ENCODE measurements at places on chromosomes 2 and 18.

DNA sequence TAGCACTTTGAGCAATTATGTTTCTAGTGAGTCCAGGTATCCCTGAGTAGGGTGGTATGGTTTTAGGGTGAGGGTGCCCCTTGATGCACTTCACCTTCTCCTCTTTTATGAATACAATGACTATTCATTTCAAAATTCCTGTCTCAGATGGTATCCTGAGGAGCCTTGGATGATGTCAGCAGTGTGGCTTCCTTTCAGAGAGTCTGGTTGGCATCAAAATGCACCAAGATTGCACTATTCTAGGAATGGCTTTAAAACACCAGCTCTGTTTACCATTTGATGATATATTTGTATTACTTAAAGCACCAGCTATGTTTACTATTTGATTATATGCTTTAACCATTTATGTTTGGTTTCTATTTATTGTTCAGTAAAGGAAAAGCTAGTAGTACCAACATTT, 141.0 kb downstream of the FMNL2 start:
- DNase-seq, result no peak

DNA sequence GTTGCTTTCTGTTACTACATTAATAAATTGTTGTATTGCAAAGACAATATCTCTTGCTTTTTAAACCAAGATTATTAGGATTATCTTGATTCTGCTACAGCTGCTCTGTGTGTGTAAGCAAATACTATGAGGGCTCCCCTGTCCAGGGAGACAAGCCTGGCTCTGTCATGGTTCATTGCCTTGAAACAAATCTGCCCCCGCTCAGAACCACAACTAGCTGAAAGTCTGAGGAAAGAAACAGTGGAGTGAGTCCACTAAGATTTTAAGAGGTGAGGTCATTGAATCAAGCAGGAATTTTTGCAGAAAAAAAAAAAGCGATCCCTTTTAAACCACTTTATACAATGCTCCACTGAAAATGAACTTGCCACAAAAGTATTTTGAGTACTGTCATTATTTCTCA, 30.8 kb upstream of the LRRTM4 start:
- DNase-seq, result no peak

- no peak for DNase-seq
These were observed 7.9 kb downstream of the GAD1 start for GRCh38 chr2:170824526-170825015.

DNA sequence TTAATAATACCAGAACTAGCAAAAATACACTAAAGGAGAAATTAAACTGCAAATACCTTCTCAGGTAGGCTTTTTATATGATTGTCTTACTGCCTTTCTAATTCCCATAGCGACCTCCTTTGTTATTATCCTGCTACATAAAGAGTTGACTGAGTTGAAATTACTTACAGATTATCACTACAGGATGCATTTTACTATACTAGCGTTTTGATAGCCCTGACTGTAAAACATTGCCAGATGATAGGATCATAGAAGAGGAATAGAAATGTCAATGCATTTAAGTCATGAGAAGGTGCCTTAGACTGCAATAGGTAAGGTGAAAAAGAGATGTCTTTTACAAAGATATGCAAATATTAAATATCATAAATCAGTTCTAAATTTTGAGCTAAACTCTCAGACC, 639.7 kb downstream of the NRXN1 start:
- DNase-seq, result no peak

DNA sequence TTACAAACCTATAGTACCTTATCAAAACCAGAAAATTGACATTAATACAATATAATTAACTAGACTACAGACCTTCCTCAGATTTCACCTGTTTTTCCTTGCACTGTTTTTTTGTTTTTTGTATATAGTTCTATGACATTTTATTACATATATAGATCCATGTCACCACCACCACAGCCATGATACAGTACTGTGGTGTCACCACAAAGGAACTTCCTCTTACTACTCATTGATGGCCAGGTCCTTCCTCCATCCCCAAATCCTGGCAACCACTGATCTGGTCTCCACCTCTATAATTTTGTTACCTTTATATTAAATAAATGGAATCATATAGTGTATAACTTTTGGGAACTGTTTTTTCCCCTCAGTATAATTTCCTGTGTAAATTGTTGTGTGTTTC, 19.4 kb upstream of the ATP6V1B1 start:
- no peak for DNase-seq

DNA sequence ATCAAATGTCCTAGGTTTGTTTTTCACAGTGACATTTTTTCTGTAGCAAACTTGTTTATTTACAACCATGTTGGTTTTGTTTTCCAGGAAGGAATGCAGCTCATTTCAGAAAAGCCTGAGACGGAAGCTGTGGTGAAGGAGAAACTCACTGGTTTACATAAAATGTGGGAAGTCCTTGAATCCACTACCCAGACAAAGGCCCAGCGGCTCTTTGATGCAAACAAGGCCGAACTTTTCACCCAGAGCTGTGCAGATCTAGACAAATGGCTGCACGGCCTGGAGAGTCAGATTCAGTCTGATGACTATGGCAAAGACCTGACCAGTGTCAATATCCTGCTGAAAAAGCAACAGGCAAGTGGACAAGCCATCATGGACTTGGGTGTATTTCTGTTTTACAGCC, 79.2 kb upstream of the EML6 start:
- DNase-seq, result no peak

DNA sequence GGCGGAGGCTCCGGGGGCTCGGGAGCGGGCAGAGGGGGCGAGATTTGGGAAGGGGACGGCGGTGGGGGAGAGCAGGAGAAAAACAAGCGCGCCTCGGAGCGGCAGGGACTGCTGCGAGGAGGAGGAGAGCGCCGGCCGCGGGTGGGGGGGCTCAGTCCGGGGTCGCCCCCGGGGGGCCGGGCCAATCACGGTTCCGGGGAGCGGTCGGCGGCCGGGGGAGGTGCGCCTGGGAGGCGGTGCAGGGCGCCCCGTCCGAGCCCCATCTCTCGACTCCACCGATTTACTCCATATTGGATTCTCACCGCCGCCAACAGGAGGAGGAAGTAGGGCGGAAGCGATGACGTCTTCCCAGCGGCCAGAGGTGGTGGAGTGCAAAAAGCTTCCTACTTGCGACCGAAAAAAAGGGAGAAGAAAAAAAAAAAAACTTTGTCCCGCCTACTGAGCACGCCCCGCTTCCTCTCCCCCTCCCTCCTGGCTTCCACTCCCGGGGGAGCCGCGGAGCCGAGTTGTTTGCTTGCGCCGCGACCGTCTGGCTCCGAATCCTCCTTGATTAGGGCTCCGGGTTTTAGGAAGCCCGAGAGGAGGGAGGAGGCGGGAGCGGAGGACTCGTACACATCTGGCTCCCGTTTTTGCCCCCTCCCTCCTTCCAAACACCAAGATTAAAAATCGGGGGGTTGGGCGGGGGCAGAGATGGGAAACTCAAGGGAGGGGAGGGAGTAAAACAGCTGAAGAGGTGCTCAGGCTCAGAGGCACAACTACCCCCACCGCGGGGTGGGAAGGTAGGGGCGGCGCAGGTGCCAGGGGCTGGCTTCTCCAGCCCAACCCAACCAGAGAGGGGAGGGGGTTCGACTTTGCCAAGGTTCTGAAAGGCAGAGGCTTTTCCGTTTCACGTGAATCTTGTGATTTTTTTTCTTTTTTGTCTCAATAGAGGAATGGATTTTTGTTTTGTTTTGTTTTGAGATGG, at the start of gene SPRED2:
TSS of gene SPRED2 (minus strand) at position 373 of the 964 bp plus-strand sequence. CDS start 612 bp downstream, outside the sequence.
- DNase-seq, result peak; percentile 97

GRCh38 chr2:1702186-1702565, 42.1 kb downstream of the PXDN start:
- DNase-seq, result no peak

DNA sequence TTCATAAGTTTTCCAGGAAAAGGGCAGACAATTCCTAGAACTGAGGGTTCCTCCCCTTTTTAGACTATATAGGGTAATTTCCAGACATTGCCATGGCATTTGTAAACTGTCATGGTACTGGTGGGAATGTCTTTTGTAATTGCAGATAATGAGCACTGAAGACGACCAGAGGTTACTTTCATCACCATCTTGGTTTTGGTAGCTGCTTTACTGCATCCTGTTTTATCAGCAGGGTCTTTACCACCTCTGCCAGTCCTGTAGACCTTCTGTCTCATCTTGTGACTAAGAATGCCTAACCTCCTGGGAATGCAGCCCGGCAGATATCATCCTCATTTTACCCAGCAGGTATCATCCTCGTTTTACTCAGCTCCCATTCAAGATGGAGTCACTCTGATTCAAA, 583.9 kb upstream of the KLHL29 start:
- no peak for DNase-seq

DNA sequence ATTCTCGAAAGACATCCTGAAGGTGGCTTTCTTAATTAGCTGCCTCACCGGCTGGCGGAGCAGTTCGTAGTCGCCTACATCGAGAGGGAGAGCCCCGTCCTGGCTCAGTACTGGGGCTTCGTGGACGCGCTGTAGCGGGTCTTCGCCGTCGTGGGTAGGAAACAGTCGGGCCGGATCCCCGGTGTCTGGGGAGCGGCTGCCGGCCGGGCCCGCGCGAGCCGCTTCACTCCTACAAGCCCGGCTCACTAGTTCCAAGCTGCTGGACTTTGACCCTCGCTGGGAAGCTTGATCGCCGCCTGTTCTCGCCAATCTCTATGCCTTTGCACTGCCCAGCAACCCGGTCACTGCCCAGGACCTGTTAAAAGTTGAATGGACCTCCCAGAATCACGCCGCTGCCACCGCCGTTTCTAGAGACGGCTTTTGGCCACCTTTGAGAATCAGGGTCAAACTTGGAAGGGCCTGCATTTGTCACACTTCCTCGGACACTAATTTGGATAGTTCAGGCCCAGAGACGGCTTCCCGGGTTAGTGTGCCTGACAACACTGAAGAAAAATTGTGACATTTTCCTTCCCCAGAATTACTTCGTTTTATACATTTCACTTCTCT, 41.4 kb upstream of the AKAIN1 start:
- DNase-seq, result no peak

- no peak for DNase-seq
These were observed 127.9 kb upstream of the ACVR2A start for GRCh38 chr2:147716906-147717305.

DNA sequence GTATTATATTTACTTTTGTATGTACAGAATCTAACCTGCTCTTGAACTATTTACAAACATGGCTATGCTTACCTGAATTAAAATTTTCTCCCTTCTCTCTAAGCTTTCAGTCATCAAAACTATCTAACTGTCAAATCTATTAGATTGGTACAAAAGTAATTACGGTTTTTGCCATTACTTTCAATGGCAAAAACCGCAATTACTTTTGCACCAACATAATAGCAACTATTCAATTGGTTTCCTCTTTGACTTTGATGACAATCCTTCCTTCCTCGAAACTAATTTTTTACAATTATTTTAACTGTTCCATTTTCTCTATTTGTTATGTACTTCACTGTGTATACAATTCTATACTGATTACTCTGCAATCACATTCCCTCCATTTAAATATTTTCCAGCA, 1019.4 kb upstream of the CDH2 start:
- no peak for DNase-seq

- no peak for DNase-seq
These were observed 118.5 kb upstream of the COL5A2 start for GRCh38 chr2:189298038-189298437.

DNA sequence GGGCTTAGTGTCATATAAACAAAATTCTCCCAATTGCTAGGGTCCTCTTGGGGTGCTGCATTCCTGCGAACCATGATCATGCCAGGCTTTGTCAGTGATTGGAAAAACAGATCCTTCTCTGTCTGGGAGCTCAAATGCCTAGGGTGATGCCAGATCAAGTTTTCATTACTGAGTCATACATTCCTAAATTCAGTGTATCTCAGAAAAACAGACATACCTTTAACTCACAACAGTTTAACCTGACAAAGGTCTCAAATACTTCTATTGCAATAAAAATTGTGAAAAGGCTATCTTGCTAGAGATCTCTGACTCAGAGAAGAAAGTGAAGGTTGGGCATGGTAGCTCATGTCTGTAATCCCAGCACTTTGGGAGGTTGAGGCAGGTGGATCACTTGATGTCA, 86.9 kb downstream of the SH3YL1 start:
- no peak for DNase-seq

DNA sequence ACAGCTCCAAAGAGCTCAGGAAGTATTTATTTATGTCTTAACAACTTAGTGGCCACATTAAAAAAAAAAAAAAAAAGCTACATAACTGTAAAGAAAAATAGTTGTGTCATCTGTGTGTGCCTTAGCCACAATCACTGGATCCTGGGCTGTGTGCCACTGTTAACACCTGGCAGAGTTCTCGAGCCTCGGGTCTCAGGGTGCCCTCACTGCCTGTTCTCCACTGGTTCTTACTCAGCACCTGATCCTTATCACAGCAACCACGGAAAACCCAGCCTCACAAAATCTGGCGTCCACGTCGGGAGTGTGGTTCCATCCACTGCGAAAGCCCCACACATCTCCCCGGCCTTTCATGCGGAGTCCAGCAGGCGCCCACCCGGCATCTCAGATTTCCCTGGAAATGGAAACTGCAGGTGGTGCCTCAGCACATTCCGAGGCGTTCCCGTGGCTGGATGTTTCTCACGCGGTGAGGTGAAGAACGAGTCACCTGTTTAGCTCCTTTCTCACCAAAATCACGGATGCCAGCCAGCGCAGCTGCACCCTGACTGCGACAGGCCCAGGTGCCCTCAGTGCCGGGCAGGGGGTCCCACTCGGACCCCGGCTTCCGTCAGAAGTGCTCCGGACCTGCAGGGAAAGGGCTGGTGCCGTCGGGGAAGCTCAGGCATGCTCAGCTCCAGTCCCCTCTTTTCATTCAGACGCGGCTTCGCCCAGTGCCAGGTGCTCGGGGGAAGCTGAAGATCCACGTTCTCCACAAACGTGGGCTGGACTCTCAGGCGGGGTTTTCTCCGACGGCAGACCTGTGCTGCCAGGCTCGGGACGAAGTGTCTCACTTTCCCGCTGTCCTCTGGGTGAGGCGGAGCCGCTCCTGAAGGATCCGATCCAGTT, 198.7 kb upstream of the SALL3 start:
- DNase-seq, result no peak

GRCh38 chr18:13395577-13395976, 177.0 kb downstream of the LDLRAD4 start:
- DNase-seq, result no peak

DNA sequence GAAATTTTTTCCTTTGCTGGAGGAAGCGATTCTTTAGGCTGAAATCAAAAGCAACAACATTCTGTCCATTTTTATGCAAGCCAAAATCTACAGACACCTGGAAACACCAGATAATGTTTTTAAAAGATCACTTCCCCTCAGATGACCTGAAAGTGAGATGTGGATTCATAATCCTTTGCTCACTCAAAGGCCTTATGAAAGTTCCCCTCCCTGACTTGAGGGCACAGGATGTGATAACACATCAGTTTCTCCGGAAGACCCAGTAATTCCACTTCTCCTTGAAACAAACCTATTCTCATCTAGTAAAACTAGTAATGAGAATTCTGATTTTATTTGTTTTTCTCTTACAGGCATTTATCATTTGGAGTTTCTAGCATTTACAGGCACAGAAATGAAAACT, 218.3 kb upstream of the RND3 start:
- no peak for DNase-seq

DNA sequence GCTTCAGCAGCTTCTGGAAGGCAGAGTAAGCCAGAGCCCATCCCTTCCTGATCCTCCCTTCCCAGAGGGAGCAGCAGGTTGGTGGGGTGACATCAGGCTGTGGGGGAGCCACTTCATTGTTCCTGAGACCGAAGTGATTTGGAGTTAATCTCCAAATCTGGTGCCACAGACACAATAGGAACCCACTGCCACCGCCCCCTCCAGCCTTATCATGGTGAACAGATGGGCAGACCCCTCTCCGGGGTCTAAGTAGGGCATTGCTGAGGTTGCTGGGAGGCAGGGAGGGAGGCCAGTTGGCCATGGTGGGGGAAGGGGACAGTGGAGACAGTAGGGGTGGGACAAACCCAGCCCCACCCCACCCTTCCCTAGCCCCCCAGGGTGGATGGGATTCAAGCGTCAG, 25.6 kb upstream of the SLC35F6 start:
- DNase-seq, result no peak

Data from NCI-H2171 (cell line).